ENCODE measurements at places on chromosomes 7 and 10.

DNA sequence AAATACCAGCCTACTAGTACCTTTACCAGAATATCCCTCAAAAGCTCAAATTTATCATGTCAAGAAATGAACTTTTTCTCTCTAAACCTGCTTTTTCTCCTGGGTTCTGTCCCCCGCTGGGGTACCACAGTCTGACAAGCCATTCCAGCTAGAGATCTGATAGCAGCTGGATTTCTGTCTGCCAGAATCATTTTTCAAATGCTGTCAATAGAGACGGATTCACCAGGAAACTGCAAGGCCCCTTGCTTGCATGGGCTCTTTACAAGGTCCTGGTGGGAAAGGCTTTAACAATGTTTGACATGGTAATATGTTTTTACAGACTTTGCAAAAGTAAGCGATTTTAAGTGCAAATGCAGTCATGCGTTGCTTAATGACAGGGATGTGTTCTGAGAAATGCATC, 4.9 kb upstream of the ANXA11 start:
- no peak for DNase-seq

DNA sequence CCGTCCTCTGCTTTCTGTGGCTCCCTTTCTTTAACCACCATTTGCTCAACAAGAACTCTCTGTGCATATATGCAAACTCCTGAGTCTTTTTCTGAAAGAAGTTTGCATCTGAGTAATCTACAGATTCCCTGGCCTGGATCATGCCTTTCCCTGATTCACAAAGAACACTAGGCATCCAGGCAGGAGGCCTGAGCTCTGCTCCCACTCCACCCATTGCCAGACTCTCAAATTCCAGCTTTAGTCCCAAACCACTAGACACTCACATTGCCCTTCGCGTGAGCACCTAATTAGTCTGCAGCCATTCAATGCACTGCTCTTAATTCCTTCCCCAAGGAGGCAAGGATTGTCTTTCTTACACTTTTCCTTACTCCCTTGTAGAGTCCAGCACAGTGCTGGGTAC, 60.9 kb downstream of the ABCC2 start:
- no peak for DNase-seq

DNA sequence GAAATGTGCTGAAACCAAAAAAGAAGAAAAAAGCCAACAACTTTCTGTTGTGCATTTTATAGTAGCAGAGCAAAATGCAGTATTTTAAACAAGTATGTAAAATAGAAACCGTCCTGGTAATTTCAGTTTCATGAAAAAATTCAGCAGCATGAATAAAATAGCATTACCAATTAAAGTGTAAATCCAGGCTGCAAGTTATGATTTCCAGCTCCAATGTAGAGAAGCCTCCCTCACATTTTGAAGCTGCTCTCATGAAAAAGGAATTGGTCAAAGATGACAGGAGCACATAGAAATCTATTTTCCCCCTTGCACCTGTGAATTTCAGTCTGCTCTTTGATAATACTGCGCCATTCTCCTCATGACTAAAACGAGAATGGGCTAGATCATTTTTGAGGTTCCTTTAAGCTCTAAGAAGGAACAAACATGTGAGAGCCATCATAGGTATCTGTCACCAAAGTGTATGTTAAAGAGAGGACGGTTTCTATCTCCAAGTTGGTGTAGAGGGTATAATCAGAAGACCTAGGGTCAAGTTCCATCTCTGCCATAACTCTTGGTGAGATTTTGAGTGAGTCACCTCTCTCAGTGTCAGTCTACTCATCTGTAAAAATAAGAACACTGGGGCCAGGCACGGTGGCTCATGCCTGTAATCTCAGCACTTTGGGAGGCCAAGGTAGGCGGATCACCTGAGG, 107.5 kb downstream of the MTPAP start:
- no peak for DNase-seq

- DNase-seq = no peak
Measured at GRCh38 chr7:132456418-132456817, 119.9 kb downstream of the PLXNA4 start.

GRCh38 chr10:70494536-70494935, 16.0 kb downstream of the PALD1 start:
- DNase-seq = peak; percentile 46

GRCh38 chr7:117323305-117323850, 520 bp upstream of the WNT2 start:
- peak; percentile 39 for DNase-seq

GRCh38 chr7:3007696-3008095, 36.0 kb downstream of the CARD11 start:
- DNase-seq = no peak

DNA sequence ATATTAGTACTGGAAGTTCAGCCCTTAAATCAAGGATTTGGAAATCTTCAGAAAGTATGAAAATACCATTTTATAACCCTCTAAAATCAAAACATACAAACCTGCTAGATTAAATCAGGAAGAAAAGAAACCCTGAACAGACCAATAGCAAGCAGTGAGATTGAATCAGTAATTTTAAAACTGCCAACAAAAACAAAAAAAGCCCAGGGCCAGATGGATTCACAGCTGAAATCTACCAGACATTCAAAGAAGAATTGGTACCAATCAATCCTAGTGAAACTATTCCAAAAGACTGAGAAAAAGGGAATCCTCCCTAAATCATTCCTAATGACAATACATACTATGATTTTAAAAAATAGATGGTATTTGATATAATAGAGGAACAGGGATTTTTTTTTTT, 70.1 kb downstream of the MCU start:
- DNase-seq = no peak

DNA sequence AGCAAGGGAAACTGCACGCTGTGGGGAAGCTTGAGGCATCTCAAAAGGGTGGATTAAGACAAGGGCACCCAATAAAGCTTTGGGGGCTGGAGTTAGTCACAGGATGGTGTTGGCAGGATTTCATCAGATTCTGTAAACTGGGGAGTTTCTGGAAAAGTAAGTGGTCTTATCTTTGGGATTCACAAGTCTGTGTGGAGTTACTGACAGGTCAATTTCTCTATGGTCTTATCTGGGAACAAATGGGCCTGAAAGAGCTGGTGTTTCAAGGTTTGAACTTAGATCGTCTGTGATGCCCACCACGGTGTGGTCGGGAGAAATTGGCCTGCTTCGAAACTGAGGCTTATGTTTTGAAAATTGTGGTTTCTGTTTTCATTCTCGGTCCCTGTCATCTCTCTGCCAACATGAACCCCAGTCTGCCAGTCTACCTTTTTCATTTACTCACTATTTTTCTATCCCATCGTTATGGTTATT, 23.8 kb upstream of the AOAH start:
- DNase-seq = no peak

- DNase-seq = peak; percentile 54
Measured at GRCh38 chr7:87475359-87476178, at the start of gene ABCB4. TSS of gene ABCB4 (minus strand) at chr7:87475680. CDS start at chr7:87475465, 215 bp downstream.

GRCh38 chr7:36295090-36295489, 94.6 kb upstream of the ANLN start:
- no peak for DNase-seq

- DNase-seq = no peak
Measured at GRCh38 chr7:72308986-72309385, 103.2 kb downstream of the CALN1 start.

- DNase-seq = no peak
Measured at GRCh38 chr10:30247704-30248103, 101.4 kb downstream of the MTPAP start.

GRCh38 chr7:20229081-20229480, 11.9 kb upstream of the MACC1 start:
- no peak for DNase-seq

DNA sequence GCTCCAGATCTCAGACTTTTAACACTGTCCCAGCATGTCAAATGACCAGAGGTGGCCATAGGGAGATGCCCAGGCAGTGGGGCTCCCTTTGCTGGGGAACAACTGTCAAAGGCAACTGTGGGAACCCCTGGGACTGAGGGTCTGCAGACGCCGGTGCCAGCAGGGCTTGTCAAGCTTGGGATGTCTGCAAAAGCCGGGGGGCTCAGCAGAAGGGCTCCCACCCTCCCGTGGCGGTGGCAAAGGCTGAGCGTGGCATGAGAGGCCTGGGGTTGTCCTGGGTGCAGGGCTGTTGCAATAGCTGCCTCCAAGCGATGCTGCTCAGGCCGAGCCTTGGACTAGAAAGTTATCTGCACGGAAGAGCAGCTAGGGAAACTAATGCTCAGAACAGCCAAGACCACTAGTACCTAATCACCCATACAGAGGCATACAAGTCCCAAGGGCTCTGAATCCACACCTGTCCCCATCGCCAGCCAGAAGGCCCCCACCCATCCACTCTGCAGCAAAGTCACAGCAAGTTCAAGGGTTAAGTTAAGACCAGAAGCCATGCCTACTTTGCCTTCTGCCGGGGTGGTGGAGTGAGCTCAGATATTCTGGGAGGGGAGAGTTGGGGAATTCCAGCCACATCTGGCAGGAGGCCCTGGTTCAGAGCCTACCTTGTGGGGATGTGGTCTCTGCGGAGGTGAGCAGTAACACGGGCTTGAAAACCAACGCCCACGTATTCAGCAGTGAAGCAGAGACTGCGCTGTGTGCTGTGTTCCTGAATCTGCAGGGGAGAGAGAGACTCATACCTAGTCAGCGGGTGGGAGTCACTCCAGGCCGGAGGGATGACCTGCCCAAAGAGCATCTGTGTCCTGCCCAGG, 4.6 kb downstream of the SH2B2 start:
- peak; percentile 86 for DNase-seq

GRCh38 chr7:39488467-39489393, 77.5 kb upstream of the YAE1 start:
- DNase-seq = no peak

DNA sequence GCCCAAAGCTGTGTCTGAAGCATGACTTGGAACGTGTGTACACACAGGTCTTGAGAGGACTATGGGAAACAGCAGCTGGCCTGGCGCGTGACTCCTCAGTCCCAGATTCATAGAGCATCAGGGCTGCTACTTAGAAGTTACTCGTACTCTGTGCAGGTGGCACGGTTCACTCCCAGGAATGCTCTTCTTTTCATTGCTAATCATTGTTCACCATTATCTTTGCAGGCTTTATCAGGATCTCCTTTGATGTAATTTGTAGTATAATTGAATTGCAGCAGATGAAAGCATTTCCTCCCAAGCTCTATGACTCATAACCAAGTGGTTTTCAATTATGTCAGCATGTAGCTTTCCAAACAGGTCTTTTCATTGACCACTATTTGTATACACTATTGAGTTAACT, 938.9 kb downstream of the NRG3 start:
- DNase-seq = no peak
